DMS 273 treated with DMSO at 0.1 percent for 48 hours (cell line): ENCODE measurements at places on chromosomes 6 and 20.
A peak's percentile ranks its signal among the peaks of the same experiment; 100 is the strongest.

- DNase-seq: no peak
These were observed at the start of gene TTBK1 for GRCh38 chr6:43242908-43243663. TTBK1 (plus strand) TSS chr6:43243481; CDS start chr6:43246661, 3,180 bp downstream.

DNA sequence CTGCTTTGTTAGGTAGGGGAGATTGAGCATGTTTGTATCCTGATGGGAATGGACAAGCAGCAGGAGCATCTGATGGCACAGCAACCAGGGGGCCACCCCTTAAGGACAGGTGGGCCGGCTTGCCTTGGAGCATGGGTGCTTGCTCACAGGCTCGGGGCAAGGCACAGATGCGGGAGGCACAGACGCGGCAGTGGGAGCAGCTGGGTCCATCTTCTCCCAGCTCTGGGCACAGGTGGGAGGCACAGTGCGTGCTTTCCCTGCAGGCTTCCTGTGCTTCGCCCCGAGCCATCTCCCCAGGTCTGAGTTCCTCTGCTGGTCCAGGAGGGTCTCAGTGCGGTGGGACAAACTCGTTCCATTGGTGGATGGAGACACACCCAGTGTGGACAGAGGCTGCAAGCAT is 73.6 kb upstream of the BHLHE23 start:
- DNase-seq: no peak

DNA sequence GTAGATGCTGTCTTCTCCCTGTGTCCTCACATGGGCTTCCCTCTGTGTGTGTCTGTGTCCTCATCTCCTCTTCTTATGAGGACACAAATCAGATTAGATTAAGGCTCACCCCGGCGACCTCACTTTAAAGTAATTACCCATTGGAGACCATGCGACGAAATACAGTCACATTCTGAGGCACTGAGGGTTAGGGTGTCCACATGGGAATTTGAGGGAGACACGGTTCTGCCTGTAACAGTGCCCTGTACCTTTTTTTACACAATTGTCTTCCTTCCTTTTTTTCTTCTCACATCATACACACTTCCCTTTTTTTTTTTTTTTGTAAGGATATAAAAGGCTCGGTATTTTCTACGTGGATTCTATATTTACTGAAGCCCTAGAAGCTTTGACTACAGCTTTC is 48.9 kb downstream of the DEK start:
- no peak for DNase-seq

DNA sequence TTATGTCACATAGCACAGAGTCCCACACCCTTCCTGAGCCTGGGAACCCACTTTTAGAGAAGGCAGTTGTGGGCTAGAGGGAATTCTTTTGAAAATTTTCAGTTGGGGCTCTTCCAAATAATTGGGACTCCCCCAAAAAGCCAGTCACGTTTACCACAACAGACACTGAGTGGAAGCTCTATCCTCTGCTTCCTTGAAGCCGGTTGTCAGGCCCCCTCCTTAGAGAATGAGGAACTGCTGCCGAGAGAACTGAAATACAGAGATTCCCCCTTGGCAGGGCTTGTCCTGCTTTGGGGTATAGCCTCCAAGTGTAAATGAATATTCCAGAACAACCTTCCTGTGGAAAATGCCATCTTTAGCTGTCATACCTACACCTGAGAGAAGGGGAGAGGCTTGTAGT is 2.7 kb upstream of the JAG1 start:
- no peak for DNase-seq

- no peak for DNase-seq
These were observed 66.9 kb downstream of the ZBTB2 start for GRCh38 chr6:151324488-151324825.

DNA sequence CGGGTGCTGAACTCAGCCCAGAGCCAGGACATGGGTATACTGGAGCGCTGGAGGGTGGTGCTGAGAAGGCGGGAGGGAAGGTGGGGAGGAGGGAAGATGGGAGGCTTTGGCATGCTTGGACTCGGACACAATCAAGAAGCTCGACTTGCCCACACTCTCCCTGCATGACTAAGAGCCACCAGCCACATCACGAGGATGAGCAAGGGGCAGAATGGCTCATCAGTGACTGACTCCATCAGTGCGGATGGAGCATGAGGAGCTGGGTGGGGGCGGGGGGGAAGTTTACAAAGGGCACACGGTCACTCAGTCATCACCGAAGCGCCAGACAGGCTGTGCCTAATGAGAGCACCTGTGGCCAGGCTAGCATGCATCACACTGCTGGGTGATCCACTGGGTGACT is 222.8 kb downstream of the KIF16B start:
- DNase-seq: no peak

DNA sequence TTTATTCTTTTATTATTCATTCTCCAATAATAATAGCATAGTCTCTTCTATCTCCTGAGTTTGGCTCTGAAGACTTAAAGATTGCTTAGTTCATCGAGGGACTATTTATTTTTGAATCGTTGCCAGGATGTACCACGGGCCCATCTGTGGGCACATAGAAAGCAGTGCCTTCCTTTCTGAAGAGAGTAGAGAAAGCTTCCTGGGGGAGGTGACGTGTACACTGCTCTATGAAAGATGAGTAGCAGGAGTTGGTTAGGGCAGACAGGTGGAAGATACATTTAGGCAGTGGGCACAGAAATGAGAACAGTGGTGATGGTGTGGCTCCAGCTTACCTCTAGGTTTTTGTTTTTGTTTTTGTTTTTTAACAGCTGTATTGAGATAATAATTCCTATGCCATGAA is 98.4 kb downstream of the CDKAL1 start:
- DNase-seq: peak; percentile 38

- DNase-seq: no peak
These were observed 209.8 kb upstream of the FOXA2 start for GRCh38 chr20:22794200-22794599.

- DNase-seq: no peak
These were observed 74.8 kb upstream of the SNRPB2 start for GRCh38 chr20:16654858-16655535.

- DNase-seq: no peak
These were observed 102.3 kb upstream of the TSHZ2 start for GRCh38 chr20:52869698-52870501.

- no peak for DNase-seq
These were observed 60.6 kb downstream of the TXLNB start for GRCh38 chr6:139231206-139231605.

DNA sequence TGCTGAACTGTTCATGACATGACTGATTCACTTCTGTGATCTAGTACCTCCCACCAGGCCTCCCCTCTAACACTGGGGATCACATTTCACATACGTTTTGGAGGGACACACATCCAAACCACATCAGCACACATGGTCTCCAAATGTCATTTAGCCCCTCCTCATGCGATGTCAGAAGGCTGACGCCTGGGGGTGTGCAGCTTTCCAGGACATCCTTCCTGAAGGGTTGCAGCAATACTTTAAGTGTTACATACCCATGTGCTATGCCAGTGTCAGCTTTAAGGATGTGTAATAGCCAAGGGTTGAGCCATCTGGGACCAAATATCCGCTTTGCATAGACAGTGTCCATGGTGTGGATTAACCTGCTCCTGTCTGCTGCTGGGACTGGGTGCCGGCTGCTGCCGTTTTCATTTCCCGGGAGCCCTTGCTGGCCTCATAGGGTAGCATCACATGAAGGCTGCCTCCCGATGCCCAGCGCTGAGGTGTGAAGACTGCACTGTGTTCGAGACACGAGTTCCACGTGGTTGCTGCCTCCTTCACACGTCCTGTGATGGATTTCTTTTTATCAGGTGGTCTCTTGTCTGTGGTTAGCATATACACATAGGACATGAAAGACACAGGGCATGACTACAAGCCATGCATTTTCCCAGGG is 219.0 kb downstream of the THBS2 start:
- DNase-seq: no peak

DNA sequence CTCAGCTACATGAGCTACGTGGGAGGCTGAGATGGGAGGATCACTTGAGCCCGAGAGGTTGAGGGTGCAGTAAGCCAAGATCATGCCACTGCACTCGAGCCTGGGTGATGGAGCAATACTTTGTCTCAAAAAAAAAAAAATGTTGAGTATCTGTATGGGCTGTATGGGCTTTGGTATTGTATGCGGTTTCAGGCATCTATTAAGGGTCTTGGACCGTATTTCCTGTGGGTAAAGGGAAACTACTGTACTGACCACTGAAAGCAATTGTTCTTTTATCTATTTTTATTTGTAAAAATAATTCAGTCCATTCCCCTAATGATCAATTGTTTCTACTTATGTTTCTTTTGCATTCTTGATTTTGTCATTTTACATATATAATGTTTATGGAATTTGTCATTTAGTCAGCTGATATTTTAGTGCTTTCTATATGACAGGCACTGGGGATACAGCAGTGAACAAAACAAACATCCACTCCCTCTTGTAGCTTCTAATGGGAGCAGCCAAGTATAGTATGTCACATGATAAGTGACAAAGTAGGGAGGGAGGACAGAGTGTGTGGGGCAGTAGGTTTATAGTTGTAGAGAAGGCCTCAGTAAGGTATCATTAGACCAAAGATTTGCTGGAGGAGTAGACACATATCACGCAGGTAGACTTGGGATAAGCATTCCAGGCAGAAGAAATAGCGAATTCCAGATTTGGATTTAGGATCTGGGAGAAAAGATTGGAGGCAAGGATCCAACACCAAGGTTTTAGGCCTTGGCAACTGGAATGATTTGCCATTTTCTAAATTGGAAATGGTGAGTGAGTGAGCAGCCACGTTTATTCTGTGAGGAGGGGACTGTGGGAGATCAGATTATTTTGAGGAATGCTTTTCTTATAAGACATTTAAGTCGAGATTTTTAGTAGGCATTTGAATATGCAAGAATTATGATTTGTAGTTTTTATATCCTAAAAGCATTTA is 6.0 kb downstream of the PCMT1 start:
- no peak for DNase-seq

DNA sequence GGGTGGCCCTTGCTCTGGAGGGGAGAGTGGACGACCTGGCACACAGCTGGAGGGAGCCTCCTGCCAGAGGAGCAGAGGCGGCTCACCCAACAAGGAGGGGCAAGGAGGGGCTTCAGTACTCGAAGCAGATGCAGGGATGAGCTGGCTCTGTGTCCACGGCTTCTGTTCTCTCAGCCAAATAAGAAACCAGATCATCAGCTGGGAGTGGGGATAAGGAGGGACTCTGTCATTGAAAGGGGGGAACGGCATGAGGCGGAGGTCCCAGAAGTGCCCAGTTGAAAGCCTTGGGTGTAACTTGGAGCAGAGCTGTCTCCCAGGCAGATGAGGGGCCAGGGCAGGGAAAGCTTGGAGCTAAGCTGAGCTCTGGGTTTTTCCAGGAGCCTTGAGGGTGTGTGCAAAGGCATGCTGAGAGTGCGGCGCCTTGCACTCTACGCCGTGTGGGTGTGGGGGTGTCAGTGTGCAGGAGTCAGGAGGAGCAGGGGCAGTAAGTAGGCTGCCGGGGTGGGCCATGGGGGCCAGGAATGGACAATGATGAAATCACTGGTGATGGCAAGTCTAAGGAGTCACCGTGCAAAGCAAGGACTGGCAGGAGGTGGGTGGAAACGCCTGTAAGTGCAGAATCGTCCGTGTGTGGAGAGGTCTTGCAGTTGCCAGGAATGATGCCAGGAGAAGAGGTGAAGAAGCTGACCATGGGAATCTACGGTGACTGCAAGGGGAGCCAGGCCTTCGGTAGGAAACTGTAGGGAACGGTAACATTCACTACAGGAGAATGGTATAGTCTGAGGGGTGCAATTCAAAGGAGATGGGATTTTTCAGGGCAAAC is 85.4 kb upstream of the FOXQ1 start:
- DNase-seq: no peak

DNA sequence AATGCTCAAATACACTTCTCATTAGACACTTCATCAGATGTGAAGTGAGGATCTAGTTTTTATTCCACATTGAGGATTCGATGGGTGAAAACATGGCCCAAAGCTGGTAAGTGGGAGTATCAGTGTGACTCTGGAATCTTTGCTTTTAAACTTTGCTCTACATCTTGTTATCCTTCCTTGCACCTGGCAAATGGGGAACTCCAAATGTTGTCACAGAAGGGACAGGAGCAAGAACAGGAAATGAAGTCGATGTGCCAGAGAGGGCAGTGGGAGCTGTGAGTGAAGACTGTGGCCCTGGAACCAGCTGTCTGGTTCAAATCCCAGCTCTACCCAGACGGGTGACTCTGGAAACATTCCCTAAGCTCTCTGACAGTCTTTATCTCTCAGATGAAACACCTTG is 86.7 kb upstream of the AGPAT4 start:
- DNase-seq: no peak

DNA sequence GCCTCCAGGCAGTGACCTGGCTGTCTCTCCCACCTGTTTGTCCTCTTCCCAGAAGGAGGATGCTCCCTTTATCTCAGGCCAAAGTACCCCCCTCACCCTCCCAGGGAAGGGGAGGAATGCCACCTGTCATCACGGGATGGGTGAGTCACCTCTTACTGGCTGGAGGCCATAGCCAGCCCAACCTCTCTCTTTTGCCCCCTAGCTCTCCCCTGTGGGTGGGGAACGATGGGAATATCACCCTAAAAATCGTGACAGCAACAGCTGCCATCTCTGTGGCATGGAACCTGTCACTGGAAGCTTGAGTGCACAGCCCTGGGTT is 137.5 kb upstream of the PTPN1 start:
- DNase-seq: no peak

- DNase-seq: no peak
These were observed 522.9 kb upstream of the SOX4 start for GRCh38 chr6:21070620-21071019.

DNA sequence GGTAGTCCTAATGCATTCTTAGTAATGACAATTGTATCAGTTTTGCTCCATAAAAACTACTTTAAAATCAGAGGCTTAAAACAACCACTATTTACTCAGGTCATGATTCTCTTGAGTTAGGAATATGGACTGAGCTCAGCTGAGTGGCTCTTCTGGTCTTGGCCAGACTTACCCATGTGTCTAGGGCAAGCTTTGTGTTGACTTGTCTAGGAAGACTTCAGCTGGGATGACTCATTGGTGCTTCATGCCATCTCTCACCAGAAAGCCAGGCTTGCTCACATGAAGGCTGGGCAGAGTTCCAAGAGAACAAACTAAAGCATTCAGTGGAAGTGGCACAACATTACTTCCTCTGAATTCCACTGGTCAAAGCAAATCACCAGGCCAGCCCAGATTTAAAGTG is 155.3 kb downstream of the DHX35 start:
- DNase-seq: no peak

GRCh38 chr6:17305219-17306001 is 24.2 kb downstream of the RBM24 start:
- no peak for DNase-seq

DNA sequence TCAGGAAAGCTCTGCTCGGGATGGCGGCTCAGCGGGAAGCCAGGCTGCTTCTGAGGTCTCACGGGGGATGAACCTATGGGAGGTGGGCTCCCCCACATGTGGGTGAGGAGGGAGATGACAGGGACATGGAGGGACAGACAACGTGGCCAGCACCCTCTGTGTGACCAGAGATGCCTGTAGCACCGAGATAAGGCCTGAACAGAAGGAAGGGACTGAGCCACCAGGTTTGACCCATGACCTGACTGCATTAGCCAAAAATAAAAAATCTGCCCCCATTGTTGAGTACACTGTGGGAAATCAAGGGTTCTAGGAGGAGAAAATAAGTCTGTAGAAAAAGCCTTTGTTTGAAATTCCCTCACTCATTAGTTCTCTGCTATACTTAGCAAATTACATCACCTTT is 105.7 kb downstream of the RNASET2 start:
- DNase-seq: no peak

GRCh38 chr6:142771162-142771561 is 173.8 kb downstream of the HIVEP2 start:
- no peak for DNase-seq
